T-cell (primary cell): ENCODE measurements at places on chromosomes 16 and 17.

- no peaks in the 10 kb centered on the region for H3K36me3 ChIP-seq
- no peak for DNase-seq
- H3K27me3 ChIP-seq = no peaks in the 10 kb centered on the region
- H3K4me1 ChIP-seq = no peaks in the 10 kb centered on the region
These were observed 270.6 kb upstream of the PMFBP1 start for GRCh38 chr16:72442385-72443158.

DNA sequence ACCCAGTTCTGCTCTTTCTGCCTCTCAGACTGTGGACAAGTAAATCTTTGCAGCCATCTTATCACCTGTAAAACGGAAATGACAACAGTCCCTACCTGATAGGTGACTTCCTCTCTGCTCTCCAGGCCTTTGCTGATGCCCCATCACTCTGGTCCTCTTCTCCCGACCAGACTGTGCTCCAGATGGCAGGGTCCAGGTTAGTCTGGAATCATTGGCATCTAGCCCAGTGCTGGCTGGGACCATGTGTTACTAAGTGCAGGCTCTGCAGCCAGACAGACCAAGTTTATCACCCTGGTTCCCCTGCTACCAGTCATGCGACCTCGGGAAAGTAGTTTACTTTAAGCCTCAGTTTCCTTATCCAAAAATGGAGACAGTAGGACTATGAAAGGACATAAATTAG lies 1.8 kb upstream of the NUBP1 start:
- H3K4me1 ChIP-seq = peaks cover 35% of the 10 kb centered on the region
- H3K4me3 ChIP-seq = no peak overlapping the region
- H3K27ac ChIP-seq = no peak overlapping the region
- no peaks in the 10 kb centered on the region for H3K36me3 ChIP-seq
- no peak for DNase-seq

- peaks cover 31% of the 10 kb centered on the region for H3K36me3 ChIP-seq
- H3K27ac ChIP-seq = peak overlapping the region; percentile 81
- DNase-seq = no peak
- no peaks in the 10 kb centered on the region for H3K27me3 ChIP-seq
- H3K4me1 ChIP-seq = peaks cover 15% of the 10 kb centered on the region
These were observed 948 bp downstream of the LUC7L start for GRCh38 chr16:228151-228851.

DNA sequence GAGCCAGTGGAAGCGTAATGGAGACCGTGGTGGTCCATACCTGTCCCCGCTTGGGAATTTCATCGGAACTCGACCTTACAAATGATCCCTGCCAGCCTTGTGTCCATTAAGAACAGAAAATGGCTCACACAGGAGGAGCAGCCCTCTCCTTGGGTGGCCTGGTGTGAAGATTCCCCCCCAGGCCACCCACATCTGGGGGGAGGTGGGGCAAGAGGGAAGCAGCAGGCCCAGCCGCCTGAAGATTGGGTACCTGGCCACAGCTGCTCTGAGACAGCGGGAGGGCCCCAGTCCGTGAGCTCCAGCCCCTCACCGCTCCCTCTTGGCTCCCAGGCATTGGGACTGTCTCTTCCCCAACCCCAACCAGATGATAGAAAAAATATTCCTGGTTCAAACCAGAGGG lies 277.8 kb upstream of the FOXF1 start:
- H3K4me3 ChIP-seq = no peak overlapping the region
- no peaks in the 10 kb centered on the region for H3K4me1 ChIP-seq
- DNase-seq = no peak
- no peak overlapping the region for H3K27ac ChIP-seq
- no peaks in the 10 kb centered on the region for H3K36me3 ChIP-seq
